ENCODE measurements at places on chromosomes 1 and 21.

- no peak for DNase-seq
Measured at GRCh38 chr1:207892764-207893163, 18.2 kb downstream of the CD34 start.

DNA sequence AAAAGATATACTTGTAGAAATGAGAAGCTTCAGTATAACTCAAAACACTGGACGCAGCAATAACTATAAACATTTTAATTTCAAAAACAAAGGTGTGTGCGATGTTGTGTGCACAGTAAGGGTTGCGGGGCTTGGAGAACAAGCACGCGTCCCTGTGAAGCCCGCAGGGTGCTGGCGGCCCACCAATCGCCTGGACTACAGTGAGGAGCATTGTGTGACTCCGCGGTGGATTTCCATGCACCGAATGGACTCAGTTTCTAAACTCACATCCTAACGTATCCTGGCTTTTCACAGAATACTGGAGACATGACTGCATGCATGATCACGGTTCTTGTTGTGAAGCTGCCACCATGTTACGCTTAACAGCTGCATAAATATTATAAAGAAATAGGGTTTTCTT lies 33.0 kb downstream of the NTPCR start:
- DNase-seq: no peak

- peak; percentile 27 for DNase-seq
Measured at GRCh38 chr1:192579010-192579738, 3.6 kb downstream of the RGS1 start.

DNA sequence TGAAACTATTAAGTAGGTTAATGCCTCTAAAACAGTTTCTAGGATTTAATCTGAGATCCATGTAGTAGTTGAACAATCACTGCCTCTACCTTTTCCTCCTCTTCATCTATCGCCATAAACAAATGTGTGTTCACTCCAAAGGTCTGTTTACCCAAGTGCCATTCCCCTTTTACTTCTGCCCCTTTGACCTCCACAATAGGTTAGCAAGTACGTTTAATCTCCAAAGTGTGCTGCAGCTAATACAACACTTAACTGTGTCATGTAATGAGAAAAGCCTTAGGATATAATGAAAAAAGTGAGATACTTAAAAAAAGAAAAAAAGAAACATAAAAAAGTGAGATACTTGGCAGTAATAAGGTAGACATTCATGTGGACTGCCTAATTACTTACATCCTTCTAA lies 28.2 kb downstream of the GPBP1L1 start:
- DNase-seq: no peak

DNA sequence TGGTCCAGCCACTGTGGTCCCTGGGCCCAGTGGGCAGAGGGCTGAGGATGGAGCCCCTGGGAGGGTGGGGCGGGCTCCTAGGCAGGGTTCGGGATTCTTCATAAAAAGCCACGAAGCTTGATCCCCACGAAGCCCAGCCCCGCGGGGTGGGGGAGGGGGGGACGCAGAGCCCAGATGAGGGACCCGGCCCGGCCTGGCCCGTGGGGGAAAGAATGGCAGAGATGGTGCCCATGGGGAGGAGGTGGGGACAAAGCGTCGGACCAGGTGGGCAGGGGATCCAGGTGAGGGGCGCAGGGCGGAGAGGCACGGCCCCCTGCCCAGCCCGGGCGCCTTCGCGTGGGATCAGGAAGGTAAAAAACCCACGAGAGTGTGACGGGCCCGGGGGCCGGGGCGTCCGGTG lies 6.0 kb upstream of the SMIM12 start:
- DNase-seq: no peak

All from CD4-positive, alpha-beta T cell treated with Interleukin-6 for 4 hours (primary cell).